NCI-H2171 (cell line): ENCODE measurements at places on chromosomes 4 and X.
A peak's percentile ranks its signal among the peaks of the same experiment; 100 is the strongest.

GRCh38 chr4:175346376-175346775 is 428.2 kb downstream of the ADAM29 start:
- no peak for DNase-seq

GRCh38 chrX:110671068-110671803 is 124.4 kb downstream of the CHRDL1 start:
- DNase-seq, result no peak

DNA sequence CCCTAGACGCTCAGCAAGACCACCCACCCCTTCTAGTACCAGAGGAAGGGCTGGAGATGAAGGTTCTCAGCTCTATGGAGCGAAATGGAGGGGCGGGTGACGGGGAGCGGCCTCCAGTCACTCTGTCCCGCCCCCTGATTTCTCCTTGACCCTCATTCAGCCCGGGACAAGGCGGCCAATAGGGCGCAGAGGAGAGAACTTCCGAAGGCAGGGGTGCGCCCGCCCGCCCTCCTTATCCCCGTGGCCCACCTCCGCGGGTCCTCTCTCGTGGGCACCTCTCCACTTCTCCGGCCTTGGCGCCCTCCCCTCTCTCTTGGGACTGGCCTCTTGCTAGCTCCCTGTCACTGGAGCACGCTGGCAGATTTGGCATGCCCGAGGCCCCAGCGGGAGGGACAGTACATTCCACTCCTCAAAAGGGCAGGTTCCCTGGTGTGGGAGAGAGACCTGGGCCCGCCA is 1.1 kb upstream of the SEPTIN6 start:
- no peak for DNase-seq

GRCh38 chrX:119942173-119942819 is 1.3 kb downstream of the NKAP start:
- DNase-seq, result no peak

DNA sequence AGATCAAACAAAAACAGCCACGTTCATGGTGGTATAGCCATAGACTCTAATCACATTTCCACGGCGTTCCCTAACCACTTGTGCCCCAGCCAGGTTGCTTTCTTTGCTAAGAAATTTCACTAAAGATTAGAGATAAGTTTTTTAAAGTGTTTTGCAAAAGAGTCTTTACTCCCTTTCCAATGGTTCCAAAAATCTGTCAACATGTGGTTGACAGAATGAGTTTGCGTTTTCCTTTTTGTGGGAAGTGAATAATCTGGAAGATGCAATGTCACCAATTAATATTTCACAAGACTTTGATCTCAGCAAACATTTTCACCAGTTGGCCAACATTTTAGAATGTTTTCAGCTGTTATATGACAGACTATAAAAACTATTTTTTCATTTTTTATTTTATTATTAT is 35.3 kb downstream of the CXCL1 start:
- DNase-seq, result no peak

- DNase-seq, result no peak
These were observed 46.4 kb downstream of the PTPN13 start for GRCh38 chr4:86640469-86640868.

DNA sequence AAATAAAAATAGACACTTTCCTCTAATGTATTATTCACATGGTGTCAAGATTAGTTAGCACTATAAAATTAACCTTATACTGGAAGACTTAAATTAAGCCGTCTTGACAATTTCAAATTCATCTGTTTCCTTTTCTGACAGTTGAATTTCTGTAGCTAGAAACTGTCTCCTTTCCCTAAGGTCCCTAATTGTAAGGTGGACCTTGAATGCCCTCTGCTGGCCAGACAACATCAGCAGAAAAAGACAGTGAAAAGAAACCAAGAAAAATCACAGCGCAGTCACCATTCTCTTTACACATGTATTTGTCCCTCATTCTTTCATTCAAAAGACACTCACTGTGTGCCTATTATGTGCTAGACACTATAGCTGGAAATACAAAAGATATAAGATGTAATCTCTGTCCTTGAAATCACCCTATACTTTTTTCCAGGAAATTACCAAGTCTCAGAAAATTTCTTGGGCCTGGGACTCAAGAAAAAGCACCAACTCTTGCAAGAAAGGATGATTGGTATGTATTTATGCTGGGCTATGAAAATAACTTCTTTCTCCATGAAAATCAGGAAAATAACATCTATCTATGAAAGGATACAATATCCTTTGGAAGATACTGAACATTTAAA is 32.7 kb upstream of the AMBN start:
- DNase-seq, result no peak

- no peak for DNase-seq
These were observed 1.1 kb downstream of the BMPR1B start for GRCh38 chr4:94758700-94759399.

GRCh38 chr4:38106886-38107514 is 146.8 kb downstream of the PTTG2 start:
- DNase-seq, result no peak

DNA sequence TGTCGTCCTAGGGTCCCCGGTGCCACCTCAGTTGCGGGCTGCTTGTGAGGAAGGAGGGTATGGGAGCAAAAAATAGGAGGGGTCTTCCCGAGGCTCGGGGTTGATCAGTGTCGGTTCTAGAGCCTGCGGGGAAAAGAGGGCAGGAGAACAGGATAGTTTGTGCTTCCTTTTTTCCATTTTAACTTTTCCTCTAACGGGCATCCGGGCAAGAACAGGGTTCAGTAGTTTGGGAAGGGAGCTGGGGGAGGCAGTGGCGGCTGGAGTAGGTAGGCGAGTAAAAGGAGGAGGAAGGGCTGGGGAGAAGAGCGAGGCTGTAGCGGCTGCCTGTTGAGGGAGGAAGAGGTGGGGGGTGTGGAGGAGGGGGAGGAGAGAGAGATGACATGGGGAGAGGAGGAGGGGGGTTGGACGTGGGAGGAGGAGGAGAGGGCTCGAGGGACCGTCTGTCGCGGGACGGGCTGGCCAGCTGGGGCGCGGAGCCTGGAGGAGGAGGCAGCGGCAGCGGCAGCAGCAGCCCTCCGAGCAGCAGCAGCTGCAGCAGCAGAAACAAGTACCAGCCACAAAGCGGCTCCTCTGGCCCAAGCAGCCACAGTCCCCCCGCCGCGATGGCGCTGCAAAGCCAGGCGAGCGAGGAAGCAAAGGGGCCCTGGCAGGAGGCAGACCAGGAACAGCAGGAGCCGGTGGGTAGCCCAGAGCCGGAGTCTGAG is at the start of gene SLC16A2:
TSS of gene SLC16A2 (plus strand) at position 458 of the 704 bp plus-strand sequence. CDS start at position 603, 145 bp downstream.
- peak; percentile 69 for DNase-seq

DNA sequence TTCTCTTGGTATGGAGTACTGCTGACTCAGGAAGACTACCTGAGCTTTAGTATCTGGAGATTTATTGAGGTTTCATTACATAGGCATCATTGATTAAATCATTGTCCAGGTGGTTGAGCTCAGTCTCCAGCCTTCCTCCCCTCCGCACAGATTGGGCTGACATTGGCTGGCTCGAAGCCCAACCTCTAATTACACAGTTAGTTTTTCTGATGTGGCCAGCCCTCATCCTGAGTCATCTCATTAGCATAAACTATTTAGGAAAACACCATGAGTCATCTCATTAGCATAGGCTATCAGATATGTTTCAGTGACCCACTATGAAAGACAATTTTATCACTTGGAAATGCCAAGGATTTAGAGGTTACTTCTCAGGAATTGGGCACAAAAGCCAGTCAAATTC is 93.9 kb upstream of the ANKRD50 start:
- DNase-seq, result no peak

- DNase-seq, result no peak
These were observed 29.5 kb downstream of the ANTXR2 start for GRCh38 chr4:80043541-80043940.

DNA sequence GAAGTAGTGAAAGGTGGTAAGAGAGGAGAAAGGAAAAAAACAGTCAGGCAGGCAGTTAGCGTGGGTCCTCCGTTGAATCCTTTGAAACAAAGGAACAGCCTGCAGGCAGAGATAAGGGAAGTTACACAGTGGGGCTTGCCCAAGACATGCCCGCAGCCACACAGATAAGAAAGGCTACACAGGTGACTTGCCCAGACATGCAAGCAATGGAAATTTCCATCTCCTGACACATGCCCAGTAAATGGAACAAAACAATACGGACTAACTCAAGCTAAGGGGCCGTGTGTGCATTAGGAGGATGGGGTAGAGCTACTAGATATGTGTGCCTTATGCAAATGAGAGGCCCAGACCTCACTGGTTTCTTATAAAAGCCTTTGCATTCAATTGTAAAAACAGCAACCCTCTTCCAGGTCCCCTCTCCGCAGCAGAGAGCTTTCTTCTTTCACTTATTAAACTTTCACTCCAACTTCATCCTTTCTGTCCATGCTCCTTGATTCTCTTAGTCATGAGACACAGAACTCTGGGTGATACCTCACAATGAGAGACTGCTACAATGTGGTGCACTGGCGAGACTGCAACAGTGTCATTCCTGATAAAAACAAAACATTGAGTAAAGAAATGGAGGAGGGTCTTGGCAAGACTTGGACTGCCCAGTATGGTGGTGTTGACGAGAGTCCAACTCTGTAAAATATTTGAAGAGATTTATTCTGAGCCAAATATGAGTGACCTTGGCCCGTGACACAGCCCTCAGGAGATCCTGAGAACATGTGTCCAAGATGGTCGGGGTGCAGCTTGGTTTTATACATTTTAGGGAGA is 997.4 kb upstream of the PRKX start:
- no peak for DNase-seq

- no peak for DNase-seq
These were observed 9.1 kb upstream of the FAM149A start for GRCh38 chr4:186095406-186095805.

- DNase-seq, result no peak
These were observed 45.3 kb downstream of the STK26 start for GRCh38 chrX:132068405-132068804.

DNA sequence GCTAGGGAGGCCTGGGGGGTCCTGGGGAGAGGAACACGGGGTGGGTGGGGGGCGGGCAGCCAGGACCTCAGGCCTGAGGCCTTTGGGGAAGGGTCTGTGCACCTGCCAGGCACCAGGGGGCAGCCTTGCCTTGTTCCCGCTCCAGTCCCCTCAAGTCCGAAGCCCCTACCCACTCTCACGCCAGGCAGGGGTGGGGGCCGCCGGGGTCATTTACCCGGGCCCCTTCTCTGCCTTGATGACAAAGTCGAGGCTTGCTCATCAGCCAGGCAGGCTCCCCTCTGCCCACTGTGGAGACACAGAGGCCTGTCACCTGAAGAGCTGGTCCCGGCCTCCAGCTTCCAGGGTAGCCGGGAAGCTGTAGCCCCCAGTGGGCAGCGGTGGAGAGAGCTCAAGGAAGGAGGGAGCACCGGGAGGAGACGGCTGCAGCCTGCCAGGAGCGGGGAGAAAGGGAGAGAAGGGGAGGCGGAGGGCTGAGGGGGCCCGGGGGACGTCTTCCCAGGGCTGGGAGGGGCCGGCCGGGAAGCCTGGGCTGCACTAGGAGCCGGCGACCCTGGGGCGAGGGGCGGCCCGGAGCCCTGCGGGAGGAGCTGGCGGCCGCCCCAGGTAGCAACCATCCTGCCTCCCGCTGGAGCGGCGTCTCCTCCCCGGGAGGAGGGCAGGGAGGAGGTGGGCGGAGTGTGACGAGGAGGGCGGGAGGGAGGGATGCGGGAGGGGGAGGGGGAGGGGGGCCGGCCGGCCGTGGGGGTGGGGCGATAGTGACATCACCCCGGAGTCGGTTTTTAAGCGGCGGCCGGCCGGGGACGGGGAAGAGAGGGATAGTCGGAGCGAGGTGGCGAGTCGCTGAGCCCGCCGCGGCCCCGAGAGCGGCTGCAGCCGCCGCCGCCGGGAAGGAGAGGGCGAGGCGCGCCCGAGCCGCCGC is at the start of gene SLC6A8:
TSS of gene SLC6A8 (plus strand) at position 806 of the 919 bp plus-strand sequence. CDS start 649 bp downstream, outside the sequence.
- DNase-seq, result peak; percentile 62

- DNase-seq, result no peak
These were observed 48.3 kb downstream of the RAB33B start for GRCh38 chr4:139501927-139502899.

GRCh38 chr4:157792716-157793115 is 380.1 kb downstream of the GASK1B start:
- DNase-seq, result no peak

DNA sequence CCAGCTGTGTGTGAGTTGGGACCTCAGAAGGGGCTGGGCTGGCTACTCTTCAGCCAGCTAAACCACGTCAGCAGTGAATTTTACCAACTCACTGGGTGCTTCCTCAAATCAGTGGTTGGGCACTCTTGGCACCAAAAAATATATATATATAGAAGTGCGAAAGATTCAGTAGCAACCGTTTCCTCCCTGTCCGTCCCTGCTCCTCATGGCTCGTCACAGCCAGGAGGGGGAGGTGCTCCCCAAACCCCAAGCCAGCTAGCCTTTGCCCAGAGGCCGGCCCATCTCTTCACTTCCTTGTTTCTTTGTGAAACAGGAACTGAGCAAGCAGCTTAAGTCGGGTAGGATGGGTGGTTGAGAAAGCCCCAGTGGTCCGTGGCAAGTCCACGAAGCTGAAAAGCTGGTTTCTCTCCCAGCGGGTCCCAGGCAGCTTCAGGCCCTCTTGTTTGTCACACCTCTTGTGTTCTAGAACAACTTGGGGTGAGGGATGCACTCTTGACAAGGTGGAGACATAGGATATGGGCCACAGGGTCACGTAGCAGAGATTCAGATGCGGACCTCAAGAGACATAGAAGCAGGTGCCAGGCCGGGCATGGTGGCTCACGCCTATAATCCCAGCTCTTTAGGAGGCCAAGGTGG is 6.8 kb upstream of the SASH3 start:
- DNase-seq, result no peak

DNA sequence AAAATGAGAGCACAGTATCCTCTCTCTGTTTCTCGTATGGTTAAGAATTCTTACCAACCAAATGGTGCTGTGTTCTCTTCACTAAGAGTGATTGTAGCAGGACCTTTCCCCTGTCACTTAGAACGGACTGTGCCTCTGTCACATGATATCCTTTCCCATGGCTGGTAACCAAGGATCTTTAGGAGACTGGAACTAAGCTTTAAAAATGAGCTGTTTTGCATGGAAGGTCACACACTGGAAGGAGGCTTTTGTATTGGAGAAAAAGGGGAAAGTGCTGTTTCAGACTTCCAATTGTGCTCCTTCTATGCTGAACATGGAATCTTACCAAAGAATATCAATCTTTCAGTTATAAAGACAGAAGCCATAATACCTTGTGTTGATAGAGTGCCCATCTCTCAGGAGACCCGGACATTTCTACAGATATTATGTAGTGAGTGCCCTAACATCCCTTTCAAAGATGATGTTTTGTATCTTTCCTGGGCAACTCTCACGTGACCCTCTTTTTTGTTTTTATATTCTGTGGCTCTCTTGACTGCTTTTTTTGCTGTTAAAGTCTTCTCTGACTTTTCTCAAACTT is 148.6 kb downstream of the SLC4A4 start:
- DNase-seq, result no peak

DNA sequence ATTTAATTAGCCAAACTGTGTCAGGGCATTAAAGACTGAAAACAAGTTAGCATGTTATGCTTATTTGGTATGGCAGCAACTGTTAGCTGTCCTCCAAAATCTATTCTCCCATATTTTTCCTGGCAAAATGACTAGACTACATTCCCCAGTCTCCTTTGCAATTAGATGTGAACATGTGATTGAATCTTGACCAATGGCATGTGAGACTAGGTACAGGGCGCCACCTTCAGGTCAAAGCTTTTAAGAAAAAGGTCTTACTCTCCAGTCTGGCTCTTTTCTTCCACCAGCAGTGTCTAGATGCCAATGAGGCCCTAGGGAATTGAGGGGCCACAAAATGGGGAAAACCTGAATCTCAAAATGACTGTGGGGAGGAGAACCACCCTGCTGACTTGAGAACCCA is 408.2 kb downstream of the SMARCA1 start:
- DNase-seq, result peak; percentile 6

- DNase-seq, result no peak
These were observed 53.3 kb downstream of the JADE1 start for GRCh38 chr4:128862608-128863311.

- peak; percentile 9 for DNase-seq
These were observed 339.7 kb upstream of the PCDH7 start for GRCh38 chr4:30380404-30380998.

GRCh38 chr4:26459756-26460530 is 30.3 kb downstream of the CCKAR start:
- DNase-seq, result no peak
